ENCODE measurements at places on chromosomes 4 and X.
A peak's percentile ranks its signal among the peaks of the same experiment; 100 is the strongest.

DNA sequence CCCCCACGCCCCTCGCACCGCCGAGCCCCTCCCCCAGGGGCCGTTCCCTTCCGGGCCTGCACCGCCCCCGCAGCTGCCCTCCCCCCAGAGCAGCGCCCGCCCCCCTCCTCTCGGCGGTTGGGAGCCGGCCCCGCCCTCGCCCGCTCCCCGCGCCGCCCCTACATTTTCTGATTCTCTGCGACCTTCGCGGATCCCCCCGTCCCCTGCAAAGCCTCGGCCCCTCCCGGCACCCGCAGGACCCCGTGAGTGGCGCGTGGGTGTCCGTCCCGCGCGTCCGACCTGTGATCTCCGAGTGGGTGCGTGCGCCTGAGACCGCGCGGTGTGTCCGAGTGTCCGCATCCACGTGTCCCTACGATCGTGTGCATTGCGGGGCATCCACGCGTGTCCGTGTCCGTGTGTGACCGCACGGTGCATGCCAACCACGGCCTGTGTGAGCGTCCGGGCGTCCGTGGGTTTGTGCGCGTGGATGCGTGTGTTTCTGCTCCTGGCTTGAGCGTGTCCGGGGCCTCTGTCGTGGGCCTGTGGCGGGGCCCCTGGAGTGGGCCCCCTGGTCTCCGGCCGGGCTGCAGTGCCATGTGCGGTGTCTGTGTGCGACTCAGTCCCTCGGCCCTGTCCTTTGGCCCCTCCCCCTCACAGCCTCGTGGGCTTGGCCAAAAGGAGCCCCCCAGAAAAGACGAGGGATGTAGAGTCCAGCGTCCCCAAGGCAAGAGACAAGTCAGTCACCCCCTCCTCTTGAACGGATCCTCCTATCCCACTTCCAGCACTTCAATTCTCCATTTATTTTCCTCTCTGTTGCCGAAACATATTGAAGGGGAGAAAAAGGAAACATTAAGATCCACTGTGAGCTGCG is 8.8 kb upstream of the NKX1-1 start:
- DNase-seq = peak; percentile 39

DNA sequence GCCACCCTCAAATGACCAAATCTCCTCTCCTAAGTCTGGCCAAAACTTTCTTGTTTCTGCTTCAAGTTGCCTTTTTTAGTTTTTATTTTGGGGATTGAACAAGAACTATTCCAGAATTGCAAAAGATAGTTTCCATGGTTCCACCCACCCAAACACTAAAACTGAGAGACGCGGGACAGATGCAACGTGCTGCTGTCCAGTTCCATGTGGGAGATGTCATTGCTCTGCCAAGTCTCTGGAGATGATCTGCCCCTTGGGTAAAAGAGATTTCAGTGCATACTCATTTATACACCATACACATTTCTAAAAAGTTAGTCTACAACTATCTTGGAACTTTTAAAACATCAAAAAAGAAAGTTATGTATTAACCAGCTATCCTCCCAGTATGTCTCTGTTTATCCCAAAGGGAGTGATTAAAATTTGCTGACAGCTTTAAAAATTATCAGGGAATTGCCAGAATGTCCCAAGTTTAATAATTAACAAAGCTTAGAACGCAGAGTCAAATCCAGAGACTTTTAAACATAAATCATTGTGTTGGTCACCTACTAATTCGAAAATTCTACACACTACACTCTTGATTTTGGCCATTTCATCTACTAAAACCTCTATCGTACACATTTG is 3.2 kb downstream of the MAOB start:
- DNase-seq = no peak

DNA sequence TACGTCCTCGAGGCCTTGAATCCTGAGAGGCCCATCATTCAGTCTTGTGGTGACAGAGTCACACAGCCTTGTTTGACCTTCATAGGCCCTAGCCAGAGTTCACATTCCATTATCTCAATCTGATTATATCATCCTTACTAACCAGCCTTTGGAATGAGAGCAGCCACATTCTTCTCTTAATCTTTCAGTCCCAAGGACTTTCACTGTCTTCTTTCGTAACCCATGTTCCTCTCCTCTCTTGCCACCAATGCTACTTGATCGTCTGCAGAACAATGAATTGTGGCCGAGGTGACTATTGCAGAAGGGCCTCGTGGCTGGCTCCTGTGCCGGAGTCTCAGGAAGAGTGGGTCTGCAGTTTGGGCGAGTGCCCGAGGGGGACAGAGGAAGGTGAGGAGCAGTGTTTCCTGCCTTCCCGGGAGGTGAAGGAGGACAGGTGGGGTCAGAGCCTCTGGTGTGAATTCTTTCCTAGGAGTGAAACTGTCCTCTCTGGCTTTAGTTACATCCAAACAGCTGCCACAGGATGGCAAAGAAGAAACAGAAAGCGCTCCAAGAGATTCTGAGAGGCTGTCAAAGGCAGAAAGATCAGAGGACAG is 94.6 kb downstream of the LIMCH1 start:
- peak; percentile 54 for DNase-seq

- no peak for DNase-seq
These were observed 41.9 kb downstream of the CNOT6L start for GRCh38 chr4:77777135-77777807.

DNA sequence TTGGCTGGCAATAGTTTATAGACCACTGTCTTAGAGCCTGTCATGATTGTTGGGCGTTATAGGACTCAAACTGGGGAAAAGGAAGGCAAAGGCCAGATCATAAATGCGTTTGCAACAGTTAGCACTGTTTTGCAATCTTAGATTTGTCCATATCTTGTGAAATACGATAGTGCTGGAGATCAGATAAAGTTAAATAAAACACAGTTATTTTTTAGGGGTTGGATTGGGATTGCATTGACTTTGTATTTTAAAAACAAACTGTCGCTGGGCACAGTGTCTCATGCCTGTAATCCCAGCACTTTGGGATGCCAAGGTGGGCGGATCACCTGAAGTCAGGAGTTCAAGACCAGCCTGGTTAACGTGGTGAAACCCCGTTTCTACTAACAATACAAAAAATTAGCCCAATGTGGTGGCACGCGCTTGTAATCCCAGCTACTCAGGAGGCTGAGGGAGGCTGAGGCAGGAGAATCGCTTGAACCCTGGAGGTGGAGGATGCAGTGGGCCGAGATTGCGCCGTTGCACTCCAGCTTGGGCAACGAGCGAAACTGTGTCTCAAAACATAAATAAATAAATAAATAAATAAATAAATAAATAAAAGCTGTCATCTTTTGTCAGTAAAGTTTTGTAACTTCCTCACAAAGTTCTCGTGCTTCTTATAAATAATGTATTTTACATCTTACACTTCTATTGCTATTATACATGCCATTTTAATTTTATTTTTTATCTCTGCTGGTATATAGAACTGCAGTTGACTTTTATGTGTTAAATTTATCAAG is 117.2 kb downstream of the KDM6A start:
- no peak for DNase-seq

DNA sequence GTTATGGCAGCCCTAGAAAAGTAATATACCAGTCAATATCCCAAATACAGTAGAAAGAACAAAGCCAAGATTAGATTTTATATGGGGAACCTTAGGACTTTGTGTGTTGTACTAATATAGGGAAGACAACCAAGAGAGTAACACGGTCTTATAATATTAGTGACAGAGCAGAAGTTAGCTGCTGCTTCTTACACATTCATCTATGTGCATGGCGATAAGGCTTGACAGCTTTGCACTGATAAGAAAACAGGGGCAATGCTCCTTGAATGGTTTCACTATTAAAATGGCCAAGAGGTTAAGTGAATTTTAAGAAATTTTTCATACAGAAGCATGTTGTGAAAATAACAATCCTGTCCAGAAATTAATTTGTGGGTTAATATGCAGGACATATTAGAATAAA is 521.6 kb downstream of the CCSER1 start:
- no peak for DNase-seq

GRCh38 chr4:118957722-118958445 is 69.2 kb downstream of the SYNPO2 start:
- DNase-seq = no peak

DNA sequence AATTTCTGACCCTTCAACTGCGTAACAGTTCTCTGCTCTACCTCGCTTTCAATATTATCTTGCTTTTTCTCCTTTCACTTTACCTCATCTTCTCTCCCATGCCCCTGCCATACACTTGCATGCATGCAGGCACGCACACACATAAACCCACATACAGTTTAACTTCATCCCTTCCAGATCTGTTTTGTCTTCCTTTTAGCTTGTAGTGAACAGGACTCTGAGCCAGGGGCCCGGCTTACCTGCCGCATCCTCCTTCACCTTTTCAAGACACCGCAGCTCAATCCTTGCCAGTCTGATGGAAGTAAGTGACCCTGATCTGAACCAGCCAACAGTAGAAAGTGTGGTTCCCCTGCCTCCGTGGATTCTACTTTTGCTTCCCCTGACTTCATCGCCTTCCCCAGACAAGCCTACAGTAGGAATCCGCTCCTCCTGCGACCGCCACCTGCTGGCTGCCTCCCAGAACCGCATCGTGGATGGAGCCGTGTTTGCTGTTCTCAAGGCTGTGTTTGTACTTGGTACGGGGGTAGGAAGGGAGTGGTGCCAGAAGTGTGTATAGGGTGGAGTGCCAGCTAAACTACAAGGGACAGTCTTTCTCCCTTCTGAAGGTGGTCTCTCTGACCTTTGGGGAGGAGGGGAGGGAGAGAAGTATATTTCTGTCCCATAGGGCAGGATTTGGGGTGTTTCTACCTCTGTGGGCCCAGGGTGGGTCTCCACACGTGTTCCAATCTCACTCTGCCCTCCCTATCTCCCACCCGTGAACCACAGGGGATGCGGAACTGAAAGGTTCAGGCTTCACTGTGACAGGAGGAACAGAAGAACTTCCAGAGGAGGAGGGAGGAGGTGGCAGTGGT is 10.7 kb downstream of the MED12 start:
- peak; percentile 80 for DNase-seq

DNA sequence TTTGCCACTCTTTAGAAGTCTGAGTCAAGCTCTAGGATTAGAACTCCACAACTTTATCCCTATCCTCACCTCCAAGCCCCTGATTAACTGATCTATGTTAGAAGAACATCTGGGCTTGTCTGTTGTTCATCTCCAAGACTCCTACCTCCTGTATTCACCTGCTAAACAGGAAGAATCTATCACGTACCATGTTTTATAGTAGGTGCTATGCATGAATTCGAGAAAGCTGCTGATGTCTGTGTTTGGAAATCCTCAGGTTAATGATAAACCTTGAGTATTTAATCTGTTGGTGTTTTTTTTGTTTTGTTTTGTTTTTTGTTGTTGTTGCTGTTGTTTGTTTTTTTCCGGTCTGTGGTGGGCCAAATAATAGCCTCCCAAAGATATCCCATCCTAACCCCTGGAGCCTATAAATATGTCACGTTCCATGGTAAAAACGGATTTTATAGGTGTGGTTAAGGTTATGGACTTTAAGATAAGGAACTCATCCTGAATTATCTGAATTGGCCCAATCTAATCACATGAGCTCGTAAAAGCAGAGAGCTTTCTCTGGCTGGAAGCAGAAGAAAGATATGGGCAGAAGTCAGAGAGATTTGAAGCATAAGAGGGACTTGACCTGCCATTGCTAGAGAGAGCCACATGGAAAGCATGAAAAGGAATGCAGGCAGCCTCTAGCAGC is 101.2 kb upstream of the DUSP21 start:
- DNase-seq = no peak

- no peak for DNase-seq
These were observed 1840.1 kb downstream of the PCDH7 start for GRCh38 chr4:32560306-32560705.

- peak; percentile 66 for DNase-seq
These were observed 1.7 kb upstream of the PPP2R2C start for GRCh38 chr4:6474053-6474568.

DNA sequence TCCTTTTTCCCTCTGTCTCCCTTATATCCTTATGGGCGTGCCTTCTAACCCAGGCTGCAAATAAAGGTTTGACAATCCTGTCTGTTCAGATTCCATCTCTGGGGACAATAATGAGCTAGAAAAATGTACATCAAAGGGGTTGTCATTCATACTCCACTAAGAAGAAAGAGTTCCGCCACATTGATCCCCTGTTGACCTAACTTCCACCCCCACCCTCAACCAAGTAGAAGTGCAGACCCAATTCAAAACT is 541 bp upstream of the GABRA3 start:
- DNase-seq = no peak

DNA sequence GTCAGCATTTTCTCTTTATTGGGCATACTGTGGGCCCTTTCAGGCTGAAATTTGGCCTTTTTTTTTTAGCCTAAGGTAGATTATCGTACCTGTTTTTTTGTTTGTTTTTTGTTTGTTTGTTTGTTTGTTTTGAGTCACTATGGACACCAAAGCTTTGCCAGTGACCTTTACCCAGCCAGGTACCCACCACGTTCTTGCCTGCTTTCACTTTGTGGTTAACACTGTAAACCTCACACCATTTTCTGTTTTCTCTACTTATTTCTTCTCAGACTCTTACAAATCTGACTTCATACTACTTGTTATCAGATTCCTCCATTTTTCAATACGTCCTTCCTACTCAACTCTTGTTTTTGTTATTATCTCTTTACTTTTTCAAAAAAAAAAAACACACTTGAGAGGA is 81.5 kb downstream of the ZNF674 start:
- DNase-seq = no peak

DNA sequence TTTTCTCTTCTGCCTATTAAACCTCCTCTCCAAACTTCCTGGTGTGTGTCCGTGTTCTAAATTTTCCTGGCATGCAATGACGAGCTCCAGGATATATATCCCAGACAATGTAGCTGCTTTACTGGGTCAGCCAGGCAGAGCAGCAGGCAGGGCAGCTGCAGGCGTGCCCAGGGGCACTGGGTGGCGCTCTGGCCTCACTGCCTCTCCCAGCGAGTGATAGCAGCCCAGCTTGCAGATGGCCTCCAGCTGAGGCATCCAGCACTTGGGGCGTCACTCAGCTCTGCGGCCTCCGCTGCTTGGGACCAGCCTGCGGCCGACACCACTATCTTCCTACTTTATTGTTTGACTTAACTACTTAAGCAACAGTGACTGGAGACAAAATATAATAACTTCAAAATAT is 23.0 kb upstream of the UBA6 start:
- peak; percentile 63 for DNase-seq

GRCh38 chr4:150771382-150771781 is 189.4 kb downstream of the MAB21L2 start:
- no peak for DNase-seq

DNA sequence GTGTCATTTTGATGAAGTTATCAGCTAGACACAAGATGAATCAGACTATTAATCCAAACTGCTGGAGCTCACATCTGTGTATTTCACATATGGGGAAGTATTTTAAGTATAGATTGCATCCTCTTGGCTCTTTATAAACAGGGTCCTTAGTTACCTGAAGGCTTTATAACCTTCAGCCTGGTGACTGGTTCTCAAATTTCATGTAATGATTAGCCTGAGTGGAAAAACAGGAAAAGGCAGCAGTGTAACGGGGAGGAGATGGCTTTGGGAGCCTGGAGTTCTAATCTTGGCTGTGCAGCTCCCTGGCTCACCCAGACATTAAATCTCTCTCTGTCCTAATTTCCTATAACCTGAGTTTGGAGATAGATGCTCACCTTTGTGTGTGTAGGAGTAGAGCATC is 103.8 kb upstream of the HPF1 start:
- DNase-seq = no peak

DNA sequence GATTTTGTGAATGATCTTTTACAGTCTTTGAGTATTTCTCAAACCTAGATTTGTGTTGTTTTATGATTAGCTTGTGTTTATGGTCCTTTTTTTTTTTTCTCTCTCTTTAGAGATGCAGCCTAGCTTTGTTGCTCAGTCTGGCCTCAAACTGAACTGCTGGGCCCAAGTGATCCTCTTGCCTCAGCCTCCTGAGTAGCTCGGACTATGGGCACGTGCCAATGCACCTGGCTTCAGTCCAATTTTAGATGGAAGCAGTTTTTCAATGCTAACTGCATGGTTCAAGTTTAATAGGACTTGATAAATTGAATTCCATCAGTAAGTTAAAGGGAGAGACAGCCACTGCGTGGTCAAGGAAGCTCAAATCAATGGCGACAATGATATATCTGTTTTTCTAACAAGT is 3.8 kb upstream of the FGG start:
- DNase-seq = no peak

Data from islet precursor cell (in vitro differentiated cells).